Activated T-helper 2 cell treated with anti-CD3 and anti-CD28 coated beads, Interferon-gamma antibody, Interleukin-2, Interleukin-4, amounts not matched to agents 10 μg/mL and 5 μg/mL and 100 μg/mL, durations not matched to agents 14 hours and 24 hours and 36 hours (primary cell): ENCODE measurements at places on chromosomes 12 and 14.

DNA sequence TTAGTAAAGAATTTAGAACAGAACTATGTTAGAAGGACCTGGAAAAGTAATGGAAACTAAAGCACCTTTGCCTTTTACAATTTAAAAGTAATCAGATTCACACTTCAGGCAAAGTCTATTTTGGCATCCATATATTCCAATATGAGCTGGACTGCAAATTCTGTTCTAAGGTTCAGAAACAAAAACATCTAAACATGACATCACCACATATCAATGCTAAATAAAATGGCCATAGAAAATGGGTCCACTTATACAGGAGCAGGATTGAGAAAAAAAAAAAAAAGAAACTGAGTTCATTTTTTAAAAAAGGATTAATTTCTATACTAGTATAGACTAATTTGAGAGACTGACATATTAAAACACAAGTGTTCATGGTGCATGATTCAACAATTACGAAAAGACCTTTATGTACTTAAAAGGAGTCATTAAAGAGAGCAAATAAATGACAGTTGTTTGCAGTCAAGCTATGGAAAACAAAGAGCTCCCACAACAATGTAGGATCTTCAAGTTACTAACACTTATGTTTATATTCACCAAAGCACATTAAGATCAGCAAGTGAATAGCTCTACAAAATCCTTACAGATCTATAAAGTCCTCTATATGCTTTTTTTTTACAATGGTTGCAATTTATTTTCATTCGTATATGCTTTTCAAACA is 45.7 kb downstream of the DICER1 start:
- peaks cover 2% of the 10 kb centered on the region for H3K4me1 ChIP-seq
- H3K27me3 ChIP-seq, result no peaks in the 10 kb centered on the region
- no peak overlapping the region for H3K4me3 ChIP-seq
- H3K27ac ChIP-seq, result no peak overlapping the region
- H3K36me3 ChIP-seq, result peaks cover 64% of the 10 kb centered on the region
- no peak for DNase-seq

- no peak overlapping the region for H3K27ac ChIP-seq
- DNase-seq, result no peak
- H3K4me1 ChIP-seq, result peaks cover 19% of the 10 kb centered on the region
- H3K27me3 ChIP-seq, result no peaks in the 10 kb centered on the region
- peaks cover 23% of the 10 kb centered on the region for H3K36me3 ChIP-seq
Measured at GRCh38 chr12:125070112-125070511, 4.9 kb downstream of the AACS start.

DNA sequence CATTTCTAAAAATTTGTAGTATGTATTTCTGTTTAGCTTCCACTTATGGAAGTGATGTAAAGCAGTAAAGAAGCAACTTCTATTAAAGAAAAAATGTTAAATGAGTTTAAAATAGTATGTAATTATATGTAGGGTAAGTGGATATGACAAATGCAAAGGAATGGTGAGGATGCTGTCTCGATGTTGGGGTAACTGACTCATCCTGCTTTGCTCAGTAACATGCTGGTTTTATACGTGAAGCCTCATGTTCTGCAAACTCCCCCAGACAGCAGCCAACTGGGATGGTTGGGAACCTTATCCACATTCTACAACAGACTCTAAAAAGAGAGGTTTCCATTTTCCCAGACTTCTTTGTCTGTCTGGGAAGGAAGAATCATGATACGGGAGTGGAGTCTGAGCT is 1006.4 kb upstream of the TMEM132C start:
- no peaks in the 10 kb centered on the region for H3K36me3 ChIP-seq
- H3K4me1 ChIP-seq, result no peaks in the 10 kb centered on the region
- H3K27me3 ChIP-seq, result no peaks in the 10 kb centered on the region
- no peak for DNase-seq

DNA sequence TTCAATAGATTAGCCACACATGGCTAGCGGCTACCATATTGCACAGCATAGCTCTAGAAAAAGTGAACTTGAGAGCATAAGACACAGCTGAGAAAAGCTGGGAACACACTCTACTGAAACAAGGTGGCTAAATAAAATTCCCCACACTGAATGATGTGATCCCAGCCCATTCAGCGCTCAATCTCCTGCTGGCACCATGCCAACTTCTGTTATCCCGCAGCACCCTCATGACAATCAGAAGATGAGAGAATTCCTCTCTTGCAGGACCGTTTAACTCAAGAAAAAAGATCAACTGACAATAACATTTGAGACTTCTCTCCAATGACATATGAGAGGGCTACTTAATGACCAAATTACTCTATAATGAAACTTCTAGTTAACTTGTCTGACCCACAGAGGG is 115.4 kb downstream of the ADAMTS20 start:
- DNase-seq, result no peak
- no peak overlapping the region for H3K4me3 ChIP-seq
- H3K4me1 ChIP-seq, result no peaks in the 10 kb centered on the region
- no peaks in the 10 kb centered on the region for H3K36me3 ChIP-seq

DNA sequence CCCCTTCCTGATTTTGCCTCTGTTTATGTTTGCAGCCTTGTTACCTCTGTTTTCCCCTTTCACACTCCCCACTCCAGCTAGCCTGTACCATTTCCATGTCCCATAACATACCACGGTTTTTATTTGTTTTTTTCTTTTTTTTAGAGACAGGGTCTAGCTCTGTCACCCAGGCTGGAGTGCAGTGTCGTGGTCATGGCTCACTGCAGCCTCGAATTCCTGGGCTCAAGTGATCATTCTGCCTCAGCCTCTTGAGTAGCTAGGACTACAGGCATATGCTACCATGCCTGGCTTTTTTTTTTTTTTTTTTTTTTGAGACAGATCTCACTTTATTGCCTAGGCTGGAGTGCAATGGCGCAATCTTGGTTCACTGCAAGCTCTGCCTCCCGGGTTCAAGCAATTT is 18.4 kb upstream of the SAMD4A start:
- peaks cover 18% of the 10 kb centered on the region for H3K27me3 ChIP-seq
- no peaks in the 10 kb centered on the region for H3K4me1 ChIP-seq
- H3K27ac ChIP-seq, result no peak overlapping the region
- H3K4me3 ChIP-seq, result no peak overlapping the region
- no peaks in the 10 kb centered on the region for H3K36me3 ChIP-seq

GRCh38 chr12:76460807-76461206 is 98.8 kb downstream of the OSBPL8 start:
- no peaks in the 10 kb centered on the region for H3K36me3 ChIP-seq
- H3K4me1 ChIP-seq, result peaks cover 19% of the 10 kb centered on the region
- no peak overlapping the region for H3K27ac ChIP-seq
- DNase-seq, result no peak
- no peak overlapping the region for H3K4me3 ChIP-seq

DNA sequence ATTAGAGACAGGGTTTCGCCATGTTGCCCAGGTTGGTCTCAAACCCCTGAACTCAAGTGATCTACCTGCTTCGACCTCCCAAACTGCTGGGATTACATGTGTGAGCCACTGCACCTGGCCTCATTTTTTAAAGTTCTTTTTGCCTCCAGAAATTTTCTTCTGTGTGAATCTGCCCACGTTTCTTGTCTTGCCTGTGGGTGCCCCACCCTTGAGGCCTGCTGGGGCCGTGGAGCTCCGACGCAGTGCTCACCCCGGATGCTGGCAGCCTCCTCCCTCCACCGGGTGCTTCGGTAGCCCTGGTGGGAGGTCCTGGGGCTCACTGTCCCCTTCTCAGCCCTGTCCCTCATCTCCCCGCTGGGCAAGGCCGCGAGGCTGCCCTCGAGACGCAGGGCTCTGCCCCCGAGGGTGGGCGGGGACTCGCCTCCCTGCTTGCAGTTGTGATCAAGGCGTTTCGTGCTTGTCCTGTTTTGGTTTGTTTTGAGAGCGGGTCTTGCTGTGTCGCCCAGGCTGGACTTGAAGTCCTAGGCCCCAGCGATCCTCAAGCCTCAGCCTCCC is 19.5 kb upstream of the CRIP2 start:
- H3K27me3 ChIP-seq, result no peaks in the 10 kb centered on the region
- H3K27ac ChIP-seq, result no peak overlapping the region
- H3K4me1 ChIP-seq, result peaks cover 1% of the 10 kb centered on the region
- H3K4me3 ChIP-seq, result no peak overlapping the region
- H3K36me3 ChIP-seq, result peaks cover 19% of the 10 kb centered on the region
- DNase-seq, result no peak

DNA sequence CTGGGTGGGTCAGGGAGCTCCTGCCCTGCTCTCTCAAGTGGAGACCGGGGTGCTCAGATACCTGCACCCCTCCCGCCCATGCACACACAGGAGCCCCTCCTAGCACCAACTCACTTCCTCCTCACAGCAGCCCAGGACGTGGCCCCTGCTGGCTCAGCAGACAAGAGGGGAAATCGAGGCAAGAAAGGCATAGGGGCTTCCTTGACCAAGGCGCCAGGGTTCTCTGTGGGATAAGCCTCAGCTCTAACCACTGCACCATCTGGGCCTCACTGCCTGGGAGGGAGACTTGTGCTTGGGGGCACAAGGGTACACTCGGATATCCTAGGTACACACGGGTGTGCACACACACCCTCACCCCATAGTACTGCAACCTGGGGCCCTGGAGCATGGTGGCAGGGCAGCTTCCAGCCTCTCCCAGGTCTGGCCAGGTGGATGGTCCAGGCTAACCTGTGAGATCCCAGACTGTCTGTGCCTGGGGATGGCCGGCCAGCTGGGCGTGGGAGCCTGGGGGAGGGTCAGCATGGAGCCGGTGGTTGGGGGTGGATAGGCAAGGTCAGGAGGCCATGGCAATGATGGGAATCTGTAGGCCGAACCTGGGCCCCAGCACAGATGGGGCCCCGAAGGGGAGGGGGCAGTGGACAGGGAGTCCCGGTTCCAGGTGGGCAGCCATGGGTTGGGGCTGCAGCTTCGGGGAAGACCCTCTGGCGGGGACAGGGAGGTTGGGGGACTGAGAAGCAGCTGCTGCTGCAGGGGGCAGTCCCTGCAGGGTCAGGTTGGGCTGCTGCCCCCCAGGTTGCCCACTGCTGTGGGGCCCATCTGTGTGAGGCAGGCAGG is 312.4 kb downstream of the TMEM121 start:
- H3K27ac ChIP-seq, result no peak overlapping the region
- peaks cover 7% of the 10 kb centered on the region for H3K27me3 ChIP-seq
- H3K4me1 ChIP-seq, result no peaks in the 10 kb centered on the region
- no peak overlapping the region for H3K4me3 ChIP-seq
- H3K36me3 ChIP-seq, result no peaks in the 10 kb centered on the region

DNA sequence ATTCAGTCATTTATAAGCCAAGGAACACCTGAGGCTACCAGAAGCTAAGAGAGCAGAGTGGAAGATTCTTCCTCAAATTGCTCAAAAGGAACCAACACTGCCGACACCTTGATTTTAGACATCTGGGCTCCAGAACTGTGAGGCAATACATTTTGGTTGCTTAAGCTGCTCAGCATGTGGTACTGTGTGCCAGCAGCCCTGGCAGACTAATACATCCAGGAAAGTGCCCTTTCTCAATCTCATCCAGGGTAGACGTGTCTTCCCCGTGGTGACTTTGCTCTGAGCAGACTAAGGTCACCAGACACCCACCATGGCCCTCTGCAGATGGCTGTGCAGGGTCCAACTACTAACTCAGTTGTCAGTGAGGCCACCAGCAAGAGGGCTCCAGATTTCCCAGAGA is 122.8 kb downstream of the VRK1 start:
- no peaks in the 10 kb centered on the region for H3K4me1 ChIP-seq
- no peaks in the 10 kb centered on the region for H3K36me3 ChIP-seq
- H3K4me3 ChIP-seq, result no peak overlapping the region
- no peak for DNase-seq

DNA sequence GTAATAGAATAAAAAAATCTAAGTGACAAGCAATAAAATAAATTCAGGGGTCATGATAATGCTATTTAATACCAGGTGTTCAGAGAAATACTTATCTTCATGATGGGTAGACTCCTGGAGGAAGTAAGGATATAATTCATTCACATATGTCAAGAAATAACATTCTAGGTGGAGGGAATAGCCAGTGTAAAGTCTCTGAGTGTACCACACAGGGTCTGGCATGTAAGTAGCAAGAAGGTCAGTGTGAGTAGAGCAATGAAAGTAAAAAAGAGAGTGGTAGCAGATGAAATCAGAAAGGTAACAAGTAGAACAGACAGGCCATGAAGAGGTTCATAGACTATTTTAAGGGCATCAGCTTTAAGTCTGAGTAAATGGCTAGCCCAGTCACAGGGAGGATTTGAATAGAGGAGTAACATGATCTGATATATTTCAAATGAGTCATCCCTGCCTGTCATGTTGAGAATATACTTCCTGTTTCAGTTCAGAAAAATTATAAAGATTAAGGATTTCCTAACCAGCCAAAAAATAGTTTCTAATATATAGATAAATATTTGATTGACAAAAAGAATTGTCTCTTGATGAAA is 519.9 kb downstream of the C12orf50 start:
- DNase-seq, result no peak
- no peaks in the 10 kb centered on the region for H3K36me3 ChIP-seq
- no peaks in the 10 kb centered on the region for H3K27me3 ChIP-seq
- H3K27ac ChIP-seq, result no peak overlapping the region
- H3K4me1 ChIP-seq, result no peaks in the 10 kb centered on the region
- H3K4me3 ChIP-seq, result no peak overlapping the region

DNA sequence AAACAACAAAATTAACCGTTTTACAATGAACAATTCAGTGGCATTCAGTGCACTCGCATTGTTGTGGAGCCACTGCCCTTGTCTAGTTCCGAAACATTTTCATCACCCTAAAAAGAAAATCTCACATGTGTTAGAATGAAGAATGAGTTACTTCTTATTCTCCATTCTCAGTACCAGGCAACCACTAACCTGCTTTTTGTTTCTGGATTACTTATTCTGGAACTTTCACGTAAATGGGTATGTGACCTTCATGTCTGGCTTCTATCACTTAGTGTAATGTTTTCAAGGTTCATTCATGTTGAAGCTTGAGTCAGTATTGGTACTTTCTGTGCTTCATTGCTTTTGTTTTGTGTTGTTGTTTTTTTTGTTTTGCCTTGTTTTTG is 15.6 kb downstream of the RCOR1 start:
- no peaks in the 10 kb centered on the region for H3K27me3 ChIP-seq
- H3K27ac ChIP-seq, result peak overlapping the region; percentile 35
- no peak for DNase-seq
- H3K36me3 ChIP-seq, result peaks cover 33% of the 10 kb centered on the region
- no peak overlapping the region for H3K4me3 ChIP-seq
- peaks cover 21% of the 10 kb centered on the region for H3K4me1 ChIP-seq

DNA sequence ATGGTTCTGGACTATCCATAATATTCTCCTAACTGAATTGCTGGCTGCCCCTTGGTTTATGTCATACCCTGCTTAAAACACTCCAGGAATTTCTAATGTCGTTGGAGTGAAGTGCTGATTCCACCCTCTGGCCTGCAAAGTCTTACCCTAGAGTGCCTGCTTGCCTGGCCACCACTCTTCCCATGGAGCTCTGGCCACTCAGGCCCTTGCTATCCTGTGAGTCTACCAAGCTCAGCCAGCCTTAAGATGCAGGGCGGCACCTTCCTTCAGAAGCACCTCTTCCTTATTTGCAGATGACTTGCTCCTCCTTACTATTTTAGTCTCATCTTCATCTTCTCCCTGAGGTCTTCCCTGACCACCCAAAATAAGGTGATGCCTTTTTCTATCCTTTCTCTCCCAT is 35.3 kb downstream of the SLC6A15 start:
- no peaks in the 10 kb centered on the region for H3K4me1 ChIP-seq
- no peak for DNase-seq
- H3K27ac ChIP-seq, result no peak overlapping the region
- no peaks in the 10 kb centered on the region for H3K36me3 ChIP-seq
- H3K27me3 ChIP-seq, result no peaks in the 10 kb centered on the region

GRCh38 chr12:92803903-92804302 is 101.1 kb downstream of the PLEKHG7 start:
- no peak for DNase-seq
- H3K27me3 ChIP-seq, result no peaks in the 10 kb centered on the region
- H3K4me1 ChIP-seq, result no peaks in the 10 kb centered on the region
- H3K36me3 ChIP-seq, result peaks cover 55% of the 10 kb centered on the region
